ENCODE measurements at places on chromosomes 16 and 17.

DNA sequence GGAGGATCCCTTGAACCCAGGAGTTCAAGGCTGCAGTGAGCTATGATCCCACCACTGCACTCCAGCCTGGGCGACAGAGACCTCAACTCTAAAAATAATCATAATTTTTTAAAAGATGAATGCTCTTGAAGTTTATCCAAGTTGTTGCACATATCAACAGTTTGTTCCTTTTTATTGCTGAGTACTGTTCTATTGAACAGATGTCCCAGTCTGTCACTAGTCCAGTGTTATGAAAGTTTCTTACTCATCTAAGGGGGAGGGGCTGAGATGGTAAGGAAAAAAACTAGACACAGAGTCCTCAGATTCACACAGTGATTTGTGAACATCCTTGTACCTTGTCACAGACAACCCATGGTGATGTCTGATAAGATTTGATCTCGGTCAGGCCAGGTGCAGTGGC lies 3.9 kb downstream of the ACAP1 start:
- peak; percentile 36 for DNase-seq

- DNase-seq: no peak
These were observed 23.9 kb downstream of the MAPT start for GRCh38 chr17:45918241-45918745.

DNA sequence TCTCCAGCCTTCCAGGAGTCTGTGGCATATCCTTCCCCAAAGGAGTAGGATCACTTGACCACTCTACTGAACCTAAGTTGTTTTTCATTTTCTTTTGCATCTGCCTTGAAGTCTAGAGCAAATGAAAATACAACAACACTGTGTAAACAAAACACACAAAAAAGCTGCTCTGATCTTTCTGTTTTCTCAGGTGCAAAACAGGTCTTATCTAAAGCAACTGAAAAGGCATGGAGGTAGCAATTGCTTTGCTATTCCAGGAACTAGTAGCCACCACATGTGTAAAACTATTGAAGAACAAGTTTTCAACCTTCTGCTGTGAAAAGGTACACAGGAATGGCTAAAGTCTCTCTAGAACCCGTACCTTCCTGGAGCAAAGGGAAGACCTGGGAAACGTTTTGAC lies 127.1 kb downstream of the PITPNC1 start:
- DNase-seq: no peak

DNA sequence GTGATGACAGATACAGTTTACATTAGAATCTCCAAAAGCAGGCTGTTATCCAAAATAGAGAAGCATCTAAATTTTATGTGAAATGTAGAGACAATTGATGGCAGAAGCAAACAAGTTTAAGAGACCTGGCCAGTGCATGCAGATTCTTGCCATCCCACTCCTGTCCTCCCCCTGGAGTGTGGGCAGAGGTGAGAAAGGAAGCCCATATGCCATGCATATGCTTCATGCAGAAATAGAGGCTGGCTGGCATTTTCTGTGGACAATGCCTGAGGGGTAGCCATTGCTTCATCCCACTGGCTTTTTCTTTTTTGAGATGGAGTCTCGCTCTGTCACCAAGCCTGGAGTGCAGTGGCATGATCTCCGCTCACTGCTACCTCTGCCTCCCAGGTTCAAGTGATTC lies 382.1 kb downstream of the RBFOX1 start:
- DNase-seq: no peak

DNA sequence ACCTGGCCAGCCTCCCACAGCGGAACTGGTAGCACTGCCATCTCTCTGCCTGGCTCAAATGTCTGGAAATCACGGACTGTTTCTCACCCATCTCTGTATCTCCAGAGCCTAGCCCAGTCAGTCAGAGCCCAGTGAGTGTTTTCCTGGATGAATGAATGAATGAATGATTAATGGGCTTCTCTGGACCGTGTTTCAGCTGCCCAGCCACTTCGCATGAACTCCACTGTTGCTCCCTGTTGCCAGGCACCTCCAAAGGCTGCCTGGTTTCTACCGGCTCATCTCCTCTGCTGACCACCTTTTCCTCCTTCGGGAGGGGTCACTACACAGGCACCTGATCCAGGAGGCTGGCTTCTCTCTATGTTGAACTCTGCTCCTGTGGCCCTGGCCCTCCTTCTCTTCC lies 91.0 kb upstream of the SDK2 start:
- DNase-seq: no peak

DNA sequence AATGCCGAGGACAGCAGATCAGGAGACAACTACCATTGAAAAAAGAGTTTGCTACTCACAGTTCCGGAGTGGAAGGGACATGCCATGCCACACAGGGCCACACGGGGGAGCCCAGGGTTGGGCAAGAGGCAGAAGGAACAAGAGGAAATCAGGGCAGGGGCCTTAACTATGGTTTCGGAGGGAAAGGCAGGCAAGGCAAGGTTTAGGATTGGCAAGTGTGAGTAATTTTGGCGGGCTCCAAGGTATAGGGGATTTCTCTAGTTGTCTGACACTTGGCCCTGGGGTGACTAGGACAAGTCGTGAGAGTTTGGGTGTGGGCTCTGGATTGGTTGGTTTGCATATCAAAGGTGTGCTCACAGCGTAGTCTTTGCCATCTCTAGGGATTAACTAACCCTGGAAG lies 27.0 kb upstream of the NTN1 start:
- peak; percentile 16 for DNase-seq

- DNase-seq: no peak
These were observed 7.5 kb upstream of the ITGAX start for GRCh38 chr16:31347445-31347844.

DNA sequence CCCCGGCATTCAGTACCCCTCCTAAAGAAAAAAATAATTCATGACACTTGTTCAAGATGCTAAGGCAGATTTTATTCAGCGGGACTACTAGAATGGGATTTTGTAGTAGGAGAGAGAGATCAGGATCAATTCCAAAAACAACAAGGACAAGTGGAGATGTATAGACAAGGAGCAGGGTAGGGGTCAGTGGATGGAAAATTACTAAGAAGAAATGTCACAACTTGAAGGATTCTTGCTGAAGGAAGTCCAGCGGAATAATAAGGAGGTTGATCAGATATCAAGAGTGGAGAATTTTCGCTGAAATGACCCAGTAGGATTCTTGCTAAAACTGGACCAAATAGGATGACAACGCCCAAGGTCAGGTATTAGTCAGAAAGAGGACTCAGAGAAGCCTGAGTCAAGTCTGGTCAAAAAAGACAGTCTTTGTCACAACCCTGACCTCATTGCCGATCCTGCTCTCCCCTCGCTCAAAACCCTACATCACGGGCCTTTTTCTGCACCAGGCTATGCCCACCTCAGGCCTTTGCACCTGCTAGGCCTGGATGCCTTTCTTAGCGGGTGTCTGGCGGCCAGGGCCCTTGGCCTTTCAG lies 36.9 kb downstream of the MMD start:
- no peak for DNase-seq

GRCh38 chr17:68359791-68360535 lies 68.7 kb downstream of the ARSG start:
- DNase-seq: no peak

DNA sequence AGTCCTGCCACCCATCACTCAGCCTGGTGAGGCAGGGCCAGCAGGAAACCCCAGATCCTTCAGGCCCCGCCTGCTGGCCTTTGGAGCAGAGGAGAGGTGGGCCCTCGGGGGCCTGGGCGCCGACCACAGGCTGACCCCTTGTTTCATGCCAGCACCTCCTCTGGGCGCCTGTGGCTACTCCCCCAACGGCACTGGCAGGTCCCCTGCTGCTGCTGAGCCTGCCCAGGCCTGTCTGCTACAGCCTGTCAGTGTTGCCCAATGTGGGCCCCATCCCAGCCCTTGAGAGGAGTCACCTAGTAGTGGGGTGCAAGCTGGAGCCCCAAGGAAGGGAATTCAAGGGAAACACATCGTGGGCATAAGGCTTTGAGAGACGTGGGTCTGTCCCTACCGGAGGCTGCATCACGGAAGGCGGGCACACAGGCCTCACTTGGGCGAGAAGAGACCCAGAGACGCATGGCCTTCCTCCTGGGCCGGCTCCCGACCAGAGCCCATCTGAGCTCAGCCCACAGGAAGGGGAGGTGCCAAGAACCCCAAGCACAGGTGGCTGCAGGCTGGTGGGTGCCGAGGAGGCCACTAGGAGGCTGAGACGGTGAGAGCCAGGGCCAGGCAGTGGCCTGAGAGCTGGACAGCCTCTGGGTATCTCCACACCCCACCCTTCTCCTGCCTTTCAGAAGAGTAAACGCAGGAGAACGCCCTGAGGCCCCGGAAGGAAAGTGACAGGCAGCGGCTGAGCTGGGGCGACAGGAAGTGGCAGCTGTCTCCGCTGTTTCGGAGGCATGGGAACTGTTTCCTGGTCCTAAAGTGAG lies 8.0 kb upstream of the FASN start:
- DNase-seq: peak; percentile 12

DNA sequence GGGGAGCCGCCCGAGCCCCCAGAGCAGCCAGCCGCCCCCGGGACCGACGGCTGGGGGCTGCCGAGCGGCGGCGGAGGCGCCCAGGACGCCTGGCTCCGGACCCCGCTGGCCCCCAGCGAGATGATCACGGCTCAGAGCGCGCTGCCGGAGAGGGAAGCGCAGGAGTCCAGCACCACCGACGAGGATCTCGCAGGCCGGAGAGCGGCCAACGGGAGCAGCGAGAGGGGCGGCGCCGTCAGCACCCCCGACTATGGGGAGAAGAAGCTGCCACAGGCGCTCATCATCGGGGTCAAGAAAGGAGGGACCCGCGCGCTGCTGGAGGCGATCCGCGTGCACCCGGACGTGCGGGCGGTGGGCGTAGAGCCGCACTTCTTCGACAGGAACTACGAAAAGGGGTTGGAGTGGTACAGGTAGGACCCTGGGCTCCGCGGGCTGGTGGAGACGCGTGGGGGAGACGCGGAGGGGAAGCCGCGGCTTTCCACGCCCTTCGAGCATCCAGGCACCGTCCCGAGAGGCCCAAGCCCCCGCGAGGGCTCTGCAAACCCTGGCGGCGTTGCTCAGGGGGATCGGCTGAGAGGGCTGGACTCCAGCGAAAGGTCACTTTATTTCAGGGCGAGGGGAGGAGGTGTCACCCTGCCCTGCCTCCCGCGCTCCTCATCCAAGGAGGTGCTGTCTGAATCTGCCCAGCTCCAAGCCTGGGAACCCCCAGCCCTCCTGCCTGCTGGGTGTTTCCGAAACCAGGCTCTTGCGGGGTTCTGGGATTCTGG lies 1.2 kb downstream of the HS3ST4 start:
- no peak for DNase-seq

- DNase-seq: no peak
These were observed 31.8 kb upstream of the MAF start for GRCh38 chr16:79632289-79632688.

- DNase-seq: peak; percentile 77
These were observed 88.2 kb upstream of the HAS3 start for GRCh38 chr16:69017036-69017783.

GRCh38 chr17:80449930-80450576 lies 26.4 kb downstream of the NPTX1 start:
- DNase-seq: no peak

DNA sequence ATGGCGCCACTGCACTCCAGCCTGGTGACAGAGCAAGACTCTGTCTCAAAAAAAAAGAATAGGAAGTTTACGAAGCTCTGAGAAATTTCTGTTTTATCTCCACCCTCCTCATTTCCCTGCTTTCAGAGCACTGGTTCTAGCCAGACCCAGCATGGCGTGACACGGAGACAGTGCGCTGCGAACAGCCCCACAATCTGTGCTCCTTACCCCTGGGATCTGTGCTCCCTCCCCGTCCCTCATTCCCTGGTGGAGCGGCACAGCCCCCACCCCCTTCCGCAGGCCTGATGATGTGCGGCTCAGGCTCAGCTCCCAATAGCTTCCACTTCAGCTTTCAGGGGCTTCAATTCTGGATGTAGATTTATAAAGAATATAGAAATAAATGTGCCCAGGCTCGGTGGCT lies 56.1 kb upstream of the ENDOV start:
- no peak for DNase-seq

GRCh38 chr16:31072540-31073141 lies 1.4 kb downstream of the ZNF668 start:
- peak; percentile 44 for DNase-seq

DNA sequence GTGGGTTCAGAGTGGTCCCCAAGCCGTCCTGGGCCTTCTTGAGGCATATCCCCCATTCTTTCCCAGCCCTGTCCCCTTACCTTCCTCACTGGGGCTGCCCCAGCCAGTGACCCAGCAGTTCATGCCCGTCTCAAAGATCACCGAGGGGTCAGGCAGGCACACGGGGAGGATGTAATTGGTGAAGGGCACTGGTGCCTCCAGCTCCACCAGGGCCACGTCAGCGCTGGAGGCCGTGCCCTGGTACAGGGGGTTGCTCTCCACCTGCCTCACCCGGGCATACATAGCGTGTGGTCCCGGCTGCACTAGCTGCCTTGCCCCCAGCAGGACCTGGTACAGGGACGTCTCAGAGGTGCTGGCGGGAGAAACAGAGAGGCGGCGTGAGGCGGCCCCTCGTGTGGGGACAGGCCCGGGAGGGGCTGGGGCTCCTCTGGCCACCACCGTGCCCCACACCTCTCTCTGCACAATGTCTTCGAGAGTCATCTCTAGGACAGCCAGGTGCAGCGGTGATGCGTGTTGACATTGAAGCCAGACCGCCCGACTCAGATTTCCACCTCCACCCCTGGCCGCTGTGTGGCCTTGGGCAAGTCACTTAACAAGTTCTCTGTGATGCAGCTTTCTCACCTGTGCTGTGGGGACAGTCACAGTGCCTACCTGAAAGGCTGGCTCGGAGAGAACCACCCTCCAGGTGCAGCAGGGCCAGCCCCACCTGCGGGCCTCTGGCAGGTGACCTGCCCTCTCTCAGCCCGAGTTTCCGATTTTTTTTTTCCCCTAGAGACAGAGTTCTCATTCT lies 5.8 kb downstream of the PRSS27 start:
- no peak for DNase-seq

GRCh38 chr16:4505356-4506147 lies 29.4 kb downstream of the HMOX2 start:
- no peak for DNase-seq

GRCh38 chr16:61194573-61194972 lies 841.7 kb downstream of the CDH8 start:
- DNase-seq: no peak

DNA sequence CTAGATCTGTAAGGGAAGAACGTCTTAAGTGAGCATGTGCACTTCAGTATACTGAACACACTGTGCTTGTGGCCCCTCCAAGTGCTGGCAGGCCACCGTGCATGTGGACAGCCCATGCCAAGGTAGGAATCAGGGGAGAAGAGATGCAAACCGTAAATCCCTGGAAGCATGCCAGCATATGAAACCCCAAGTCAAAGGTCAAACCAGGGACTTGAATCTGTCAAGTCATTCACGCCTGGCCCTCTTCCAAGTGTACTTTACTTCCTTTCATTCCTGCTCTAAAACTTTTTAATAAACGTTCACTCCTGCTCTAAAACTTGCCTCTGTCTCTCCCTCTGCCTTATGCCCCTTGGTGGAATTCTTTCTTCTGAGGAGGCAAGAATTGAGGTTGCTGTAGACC lies 2.8 kb upstream of the ATXN2L start:
- DNase-seq: no peak

All from HCEC 1CT (cell line).